Naive thymus-derived CD4-positive, alpha-beta T cell (primary cell): ENCODE measurements at places on chromosomes 1 and 21. TPM values are rescaled to one million over a fixed set of nuclear protein-coding genes. Genes with fewer than 3 reads are reported as not detected.

CIART gene
- polyA plus RNA-seq, result 0.87 TPM

SIKE1 gene
- 32.7 TPM for polyA plus RNA-seq

IGSF21 gene
- polyA plus RNA-seq, result not detected

DNA sequence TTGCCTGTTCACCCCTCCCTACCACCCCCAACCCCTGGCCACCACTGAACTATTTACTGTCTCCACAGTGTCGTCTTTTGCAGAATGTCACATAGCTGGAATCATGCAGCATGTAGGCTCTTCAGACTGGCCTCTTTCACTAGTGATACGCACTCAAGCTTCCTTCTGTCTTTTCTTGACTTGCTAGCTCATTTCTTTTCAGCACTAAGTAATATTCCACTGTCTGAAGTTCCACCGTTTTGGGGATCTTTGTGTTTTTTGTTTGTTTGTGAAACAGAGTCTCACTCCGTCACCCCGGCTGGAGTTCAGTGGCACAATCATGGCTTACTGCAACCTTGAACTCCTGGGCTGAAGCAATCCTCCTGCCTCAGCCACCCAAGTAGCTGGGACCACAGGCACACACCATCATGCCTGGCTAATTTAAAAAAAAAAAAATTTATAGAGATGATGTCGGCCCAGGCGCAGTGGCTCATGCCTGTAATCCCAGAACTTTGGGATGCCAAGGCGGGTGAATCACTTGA, 43.4 kb upstream of the SLC25A33 start:
- no peaks in the 10 kb centered on the region for H3K4me1 ChIP-seq
- H3K4me3 ChIP-seq, result no peak overlapping the region
- no peaks in the 10 kb centered on the region for H3K27me3 ChIP-seq
- H3K36me3 ChIP-seq, result no peaks in the 10 kb centered on the region
- DNase-seq, result no peak

GRCh38 chr1:164699815-164700491, 141.0 kb downstream of the PBX1 start:
- no peak overlapping the region for H3K27ac ChIP-seq
- H3K4me3 ChIP-seq, result no peak overlapping the region

DNA sequence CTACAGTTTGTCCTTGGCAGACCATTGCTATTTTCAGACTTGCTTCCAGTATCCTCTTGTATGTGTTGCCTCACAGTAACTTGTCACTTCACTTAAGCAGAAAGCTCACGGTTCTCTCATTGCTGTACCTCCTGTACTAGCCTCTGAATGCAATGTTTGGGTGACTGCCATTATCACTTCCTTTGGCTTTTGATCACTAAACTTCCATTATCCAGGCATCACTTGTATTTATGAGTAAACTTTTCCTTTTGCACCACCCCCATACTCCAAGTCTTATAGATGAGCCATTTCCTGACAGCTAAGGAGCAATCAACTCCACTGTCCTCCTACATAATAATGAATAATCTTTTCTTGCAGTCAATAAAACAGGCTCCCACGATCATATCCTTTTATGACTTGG, 255.3 kb downstream of the PDE4B start:
- H3K27me3 ChIP-seq, result no peaks in the 10 kb centered on the region
- no peak for DNase-seq
- no peaks in the 10 kb centered on the region for H3K4me1 ChIP-seq
- no peaks in the 10 kb centered on the region for H3K36me3 ChIP-seq

DNA sequence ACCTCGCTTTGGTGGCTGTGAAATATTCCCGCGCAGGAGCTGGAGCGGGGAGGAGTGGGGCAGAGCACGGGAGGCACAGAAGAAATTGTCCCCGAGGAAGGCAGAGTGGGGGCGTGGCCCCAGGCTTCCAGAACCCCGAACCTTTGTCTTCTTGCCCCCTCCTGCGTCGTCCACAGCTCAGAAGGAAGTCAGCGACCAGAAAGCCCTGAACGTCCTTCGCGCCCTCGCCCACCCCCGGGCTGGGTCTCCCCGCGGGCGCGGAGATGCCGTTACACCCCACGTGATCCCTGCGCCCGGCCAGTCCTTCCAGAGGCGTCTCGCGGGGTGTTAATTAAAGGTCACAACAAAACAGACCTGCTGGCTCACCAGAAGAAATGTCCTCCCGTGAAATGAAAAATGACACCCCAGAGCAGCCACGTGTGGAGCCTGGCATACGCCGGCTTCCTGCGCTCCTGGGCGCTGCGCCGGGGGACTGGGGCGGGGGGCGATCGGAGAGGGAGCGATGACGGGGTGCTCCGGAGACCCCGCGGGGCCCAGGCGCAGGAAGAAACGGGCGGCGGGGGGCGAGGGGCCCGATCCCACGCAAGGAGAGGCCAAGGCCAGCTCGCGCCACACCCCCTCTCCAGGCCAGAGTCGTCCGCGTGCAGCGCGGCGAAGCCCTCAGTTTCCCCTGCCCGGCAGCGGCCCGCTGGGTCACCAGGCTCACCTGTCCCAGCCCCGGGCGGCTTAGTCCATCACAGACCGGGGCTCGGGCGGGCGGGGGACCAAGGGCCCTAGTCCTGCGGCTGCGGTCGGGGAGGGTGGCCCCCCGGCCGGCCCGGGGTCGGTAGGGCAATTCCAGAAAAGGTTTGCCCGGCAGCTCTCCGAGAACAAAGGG, 995 bp upstream of the KIF26B start:
- H3K36me3 ChIP-seq, result no peaks in the 10 kb centered on the region
- peaks cover 13% of the 10 kb centered on the region for H3K27me3 ChIP-seq
- peak overlapping the region; percentile 59 for H3K4me3 ChIP-seq
- H3K4me1 ChIP-seq, result peaks cover 20% of the 10 kb centered on the region
- H3K27ac ChIP-seq, result no peak overlapping the region
